ENCODE measurements at places on chromosomes 1 and 21. TPM values are rescaled to one million over a fixed set of nuclear protein-coding genes. Genes with fewer than 3 reads are reported as not detected.

Gene NEK2
- 0.68 TPM for total RNA-seq

Gene C1orf115
- total RNA-seq: 31.2 TPM

Gene HDAC1
- 34.9 TPM for total RNA-seq

- DNase-seq: no peak
These were observed 153.9 kb upstream of the GREM2 start for GRCh38 chr1:240765732-240766363.

GRCh38 chr1:21304488-21304887 is 14.2 kb upstream of the ECE1 start:
- no peak for DNase-seq

Gene SPRR2F
- not detected for total RNA-seq

Gene GPR37L1
- total RNA-seq: 0.21 TPM

Gene PBX1
- total RNA-seq: 64.7 TPM

Gene GPR157
- total RNA-seq: 18.8 TPM

GRCh38 chr1:245475961-245476516 is 321.3 kb downstream of the KIF26B start:
- no peak for DNase-seq

Gene HCRTR1
- total RNA-seq: 0.44 TPM

Gene TCHHL1
- total RNA-seq: not detected

GRCh38 chr1:61389926-61390845 is 307.8 kb downstream of the NFIA start:
- DNase-seq: no peak

Gene LRRC38
- total RNA-seq: 0.09 TPM

DNA sequence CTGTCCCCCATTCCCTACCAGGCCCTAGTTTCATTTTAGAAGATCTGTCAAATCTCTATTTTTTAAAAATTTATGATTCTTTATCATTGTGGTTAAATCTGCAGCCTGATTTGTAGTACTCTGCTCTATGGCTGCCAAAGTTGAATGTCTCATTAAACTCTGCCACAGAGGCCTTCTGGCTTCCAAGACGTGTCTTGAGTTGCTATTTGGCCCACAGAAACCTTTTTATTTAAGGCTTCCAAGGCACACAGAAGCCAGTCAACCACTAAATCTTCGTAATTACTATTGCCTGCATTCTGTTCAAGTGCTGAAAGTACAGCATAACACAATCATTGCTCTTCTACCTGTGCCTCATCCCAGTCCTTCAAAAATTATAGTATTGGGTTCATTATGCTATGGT is 971.0 kb downstream of the NCAM2 start:
- no peak for DNase-seq

DNA sequence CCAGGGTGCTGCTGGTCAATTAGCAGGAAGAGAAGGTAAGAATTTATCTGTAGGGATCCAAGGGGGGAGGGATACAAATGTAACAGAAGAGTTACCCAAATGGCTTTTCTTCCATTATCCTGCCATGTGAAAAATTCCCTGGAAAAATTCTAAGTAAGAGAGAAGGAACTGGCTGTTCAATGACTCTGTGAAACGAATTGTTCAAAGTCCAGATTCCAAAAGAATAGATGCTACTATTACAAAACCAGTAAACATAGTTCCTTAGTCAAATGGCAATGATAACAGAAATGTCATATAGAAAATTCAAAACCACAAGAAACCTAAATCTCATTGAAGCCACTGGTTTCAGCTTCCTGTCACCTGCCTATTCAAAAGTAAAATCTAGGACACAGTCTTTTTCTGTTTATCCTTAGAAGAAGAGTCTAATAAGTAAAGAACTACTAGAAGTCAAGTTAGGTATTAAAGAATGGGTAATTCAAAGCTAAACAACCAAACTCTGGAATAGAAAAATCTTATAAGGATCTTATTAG is 102.6 kb downstream of the ZNF644 start:
- DNase-seq: no peak

DNA sequence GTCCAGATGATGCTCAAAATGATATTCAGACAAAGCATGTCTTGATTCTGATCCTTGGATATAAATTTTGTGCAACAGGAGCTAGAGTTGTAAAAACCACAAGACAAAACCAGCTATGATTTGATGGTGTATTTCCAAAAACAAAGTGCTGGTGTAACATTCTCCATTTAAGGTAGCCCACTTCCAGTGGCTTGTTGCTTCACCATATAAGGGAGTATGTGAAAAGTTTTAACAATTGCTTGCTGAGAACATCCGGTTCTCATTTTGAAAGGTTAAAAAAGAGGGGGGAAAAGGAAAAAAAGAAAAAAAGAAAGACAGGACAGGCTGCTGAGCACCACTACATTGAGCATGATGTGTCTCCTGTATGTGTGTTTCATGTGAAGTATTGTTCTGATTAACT is 123.6 kb downstream of the MACF1 start:
- DNase-seq: no peak

Gene MYOG
- total RNA-seq: not detected

Gene NPPA
- total RNA-seq: 22,081 TPM

Gene KRTAP21-1
- not detected for total RNA-seq

DNA sequence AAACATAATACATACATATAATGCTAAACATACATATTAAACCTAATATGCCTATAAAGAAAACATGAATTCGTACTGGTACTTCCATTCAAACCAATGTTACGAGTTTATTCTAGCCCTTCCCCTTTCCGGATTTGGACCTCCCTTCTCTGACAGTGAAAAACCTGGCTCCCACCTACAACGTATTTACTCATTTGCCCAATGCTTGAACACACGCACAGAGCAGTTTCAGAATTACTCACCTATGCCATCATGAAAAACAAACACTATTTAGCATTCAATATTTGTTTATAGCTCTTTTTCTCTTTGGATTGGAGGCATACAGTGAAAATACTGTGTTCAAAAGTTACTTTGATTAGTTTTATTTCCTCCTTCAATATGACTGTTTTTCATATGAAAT is 204.4 kb downstream of the LMX1A start:
- no peak for DNase-seq

GRCh38 chr1:169894424-169895145 is 889 bp upstream of the SCYL3 start:
- no peak for DNase-seq

DNA sequence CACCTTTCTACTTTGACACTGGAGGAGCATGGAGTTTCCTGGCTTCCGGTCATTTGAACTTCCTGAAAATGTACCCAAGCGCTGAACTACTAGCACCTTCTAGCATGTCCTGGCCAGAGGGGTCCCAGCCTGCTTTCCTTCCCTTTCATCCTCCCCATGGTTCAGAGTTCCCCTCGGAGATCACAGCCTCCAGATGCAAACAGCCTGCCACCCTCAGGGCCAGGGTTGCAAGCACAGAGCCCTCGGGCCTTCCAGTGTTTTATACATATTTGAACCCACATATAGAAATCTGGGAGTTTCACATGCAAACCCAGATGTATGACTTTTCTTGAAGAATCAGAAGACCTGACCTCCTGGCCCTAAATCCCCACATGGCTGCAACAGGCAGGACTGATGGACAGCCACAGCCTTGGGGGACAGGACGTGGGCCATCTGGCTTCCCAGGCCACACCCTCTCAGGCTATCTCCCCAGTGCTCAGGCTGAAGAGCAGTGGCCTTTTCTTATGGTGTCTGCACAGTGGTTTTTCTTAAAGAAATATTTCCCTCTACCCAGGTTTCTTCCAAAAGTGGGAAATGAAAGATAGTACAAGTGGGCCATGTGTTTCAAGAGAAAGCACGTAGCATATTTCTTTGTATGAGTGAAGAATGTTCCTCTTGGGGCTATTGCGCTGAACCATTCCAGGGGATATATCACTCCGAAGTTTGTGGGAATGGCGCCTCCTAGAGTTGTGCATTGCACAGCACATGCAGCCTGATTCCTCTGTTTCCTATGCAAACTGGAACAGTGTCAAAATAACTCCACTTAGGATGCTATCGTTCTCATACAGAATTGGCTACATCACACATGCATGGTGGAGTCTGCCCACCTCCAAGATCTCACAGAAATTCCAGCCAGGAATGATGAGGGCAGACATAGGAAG is 232.0 kb upstream of the VAMP3 start:
- no peak for DNase-seq

- no peak for DNase-seq
These were observed 71.8 kb downstream of the SPAG17 start for GRCh38 chr1:118113261-118113660.

DNA sequence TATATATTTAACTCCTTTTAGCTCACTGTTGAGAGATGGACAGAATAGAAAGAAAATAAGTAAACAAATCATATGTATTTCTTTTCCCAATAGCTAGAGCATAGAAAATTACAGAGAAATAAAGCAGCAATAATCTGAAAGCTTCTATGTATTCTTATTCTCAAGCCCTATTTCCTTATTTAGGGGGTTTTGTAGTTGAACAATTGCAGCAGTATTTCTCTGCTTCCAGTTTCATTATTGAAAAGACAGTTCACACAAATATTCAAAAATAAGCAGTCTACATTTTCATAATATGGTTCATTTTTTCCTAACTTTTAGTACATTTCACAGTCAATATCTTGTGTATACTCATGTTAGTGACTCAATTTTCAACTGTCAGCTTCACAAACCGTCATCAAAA is 638.2 kb downstream of the MRPL39 start:
- DNase-seq: no peak

DNA sequence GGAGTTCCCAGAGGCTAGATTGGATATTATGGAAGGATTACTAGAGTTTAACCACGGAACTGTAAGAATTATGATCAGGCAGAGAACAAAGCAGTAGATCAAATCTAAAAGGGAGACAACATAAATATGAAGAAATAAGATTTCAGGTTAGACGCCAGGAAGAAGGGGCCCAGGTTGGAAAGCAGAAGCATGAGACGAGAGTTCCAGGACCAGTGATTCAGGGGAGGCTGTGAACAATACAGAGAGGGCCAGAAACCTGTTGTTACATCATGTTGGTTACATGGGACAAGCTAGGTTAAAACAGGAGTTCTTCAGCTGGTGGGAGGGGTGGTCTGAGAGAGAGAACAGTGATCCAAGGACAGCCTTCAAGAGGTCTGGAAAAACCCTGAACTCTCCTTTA is 128.4 kb upstream of the MROH9 start:
- no peak for DNase-seq

Gene RPTN
- total RNA-seq: not detected

DNA sequence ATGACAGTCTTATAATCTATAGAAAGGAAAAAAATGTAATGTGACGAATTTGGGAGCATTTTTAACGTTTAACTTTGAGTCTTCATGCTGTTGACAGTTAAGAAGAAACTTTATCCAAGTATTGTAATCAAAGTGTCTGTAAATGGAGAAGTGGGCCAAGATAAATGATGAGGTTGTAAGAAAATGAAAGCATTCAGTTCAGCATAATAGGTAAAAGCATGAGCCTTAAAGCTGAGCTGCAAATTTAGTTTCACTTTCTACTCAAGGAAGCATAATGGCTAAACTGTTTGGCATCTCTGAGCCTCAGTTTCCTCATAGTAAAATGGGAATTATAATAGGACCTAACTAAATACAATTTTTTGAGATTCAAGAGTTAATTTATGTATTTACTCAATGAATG is 1554.8 kb downstream of the KCNT2 start:
- no peak for DNase-seq

- no peak for DNase-seq
These were observed 228.2 kb upstream of the IRF2BP2 start for GRCh38 chr1:234838182-234838581.

Gene RGS7
- total RNA-seq: not detected

GRCh38 chr21:34022627-34023335 is 50.6 kb upstream of the MRPS6 start:
- no peak for DNase-seq

DNA sequence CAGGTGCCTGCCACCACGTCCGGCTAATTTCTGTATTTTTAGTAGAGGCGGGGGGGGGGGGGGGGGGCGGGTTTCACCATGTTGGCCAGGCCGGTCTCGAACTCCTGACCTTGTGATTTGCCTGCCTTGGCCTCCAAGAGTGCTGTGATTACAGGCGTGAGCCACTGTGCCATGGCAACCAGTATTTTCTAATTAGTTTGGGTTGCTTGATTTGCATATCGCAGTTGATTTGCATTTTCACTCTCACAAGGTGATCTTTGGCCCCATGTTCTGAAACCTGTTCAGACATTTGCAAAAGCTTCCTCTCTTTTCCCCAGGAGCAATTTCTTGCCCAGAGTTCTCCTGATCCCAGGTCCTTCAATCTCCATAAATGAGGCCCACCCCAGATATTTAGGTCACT is 1.7 kb downstream of the TOR3A start:
- DNase-seq: no peak

Gene SHISA4
- total RNA-seq: 47.5 TPM

- no peak for DNase-seq
These were observed 652 bp downstream of the HAX1 start for GRCh38 chr1:154272999-154273563.

Gene HES3
- not detected for total RNA-seq
